ENCODE measurements at places on chromosomes 11 and 22. TPM values are rescaled to one million over a fixed set of nuclear protein-coding genes. Genes with fewer than 3 reads are reported as not detected.

The APOL3 gene
- polyA plus RNA-seq: 14.6 TPM

The UPK3A gene
- 2.7 TPM for polyA plus RNA-seq

The HDAC10 gene
- 30.5 TPM for polyA plus RNA-seq

The PGA4 gene
- polyA plus RNA-seq: 0.76 TPM

The OR8G1 gene
- polyA plus RNA-seq: not detected

The B4GALNT4 gene
- polyA plus RNA-seq: 82.8 TPM

Measured in left renal cortex interstitium (tissue), 4 donors.